ENCODE measurements at places on chromosomes 11 and 22.

DNA sequence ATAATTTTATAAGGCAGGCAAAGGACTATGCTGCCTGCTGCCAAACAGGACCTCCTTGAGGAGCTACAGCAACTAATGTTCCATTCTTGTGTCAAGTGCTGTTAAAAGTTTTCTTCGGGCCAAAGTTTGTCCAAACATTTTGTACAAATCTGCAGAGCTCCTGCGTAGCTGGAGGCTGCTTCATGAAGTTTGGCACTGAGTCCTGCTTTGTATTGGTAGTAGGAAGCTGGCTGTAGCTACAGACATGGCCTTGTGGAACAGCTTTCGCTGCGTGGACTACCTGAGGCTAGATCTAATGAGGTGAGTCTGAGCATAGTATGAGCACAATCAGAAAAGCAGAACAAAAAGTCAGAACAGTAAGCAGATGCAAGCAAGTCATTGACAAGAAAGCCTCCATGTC lies 528.1 kb downstream of the DLG2 start:
- no peak for DNase-seq

DNA sequence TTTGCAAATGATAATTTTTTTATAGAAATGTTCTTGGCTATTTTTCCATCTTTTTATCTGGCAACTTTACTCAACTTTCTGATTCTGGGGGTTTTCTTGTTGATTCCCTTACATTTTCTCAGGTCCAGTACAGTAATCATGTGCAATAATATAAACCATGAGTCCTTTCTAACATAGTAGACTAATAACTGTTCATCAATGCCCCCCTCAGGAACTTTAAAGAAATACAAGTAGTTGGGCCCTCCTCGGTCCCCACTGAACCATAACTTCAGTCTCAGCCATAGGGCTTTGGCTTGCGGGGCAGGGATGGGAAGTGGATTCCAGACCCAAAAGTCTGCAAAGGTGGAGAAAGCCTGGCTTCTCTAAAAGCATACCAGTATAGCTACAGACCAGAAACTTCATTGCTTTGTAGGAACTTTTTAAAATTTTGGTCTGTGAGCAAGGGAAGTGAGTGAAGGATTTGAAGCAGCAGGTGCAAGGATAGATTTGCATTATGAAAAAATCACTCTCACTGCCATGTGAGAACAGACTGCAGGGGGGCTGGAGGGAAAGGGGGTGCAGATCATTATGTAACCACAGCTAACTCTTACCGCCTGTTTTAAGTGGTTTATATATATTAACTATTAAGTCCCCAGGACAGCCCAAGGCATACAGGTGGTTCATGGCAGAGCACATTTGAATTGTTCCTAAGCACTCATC lies 10.4 kb upstream of the TUB start:
- DNase-seq = peak; percentile 42

- DNase-seq = peak; percentile 39
Measured at GRCh38 chr11:69369945-69370344, 76.0 kb downstream of the MYEOV start.

- peak; percentile 65 for DNase-seq
Measured at GRCh38 chr22:36162127-36163034, 1.8 kb upstream of the APOL3 start.

GRCh38 chr11:129434641-129435498 lies 59.2 kb downstream of the BARX2 start:
- no peak for DNase-seq

GRCh38 chr11:86639137-86639536 lies 33.3 kb downstream of the ME3 start:
- no peak for DNase-seq

- DNase-seq = no peak
Measured at GRCh38 chr22:44755417-44755816, 3.0 kb downstream of the ARHGAP8 start.

DNA sequence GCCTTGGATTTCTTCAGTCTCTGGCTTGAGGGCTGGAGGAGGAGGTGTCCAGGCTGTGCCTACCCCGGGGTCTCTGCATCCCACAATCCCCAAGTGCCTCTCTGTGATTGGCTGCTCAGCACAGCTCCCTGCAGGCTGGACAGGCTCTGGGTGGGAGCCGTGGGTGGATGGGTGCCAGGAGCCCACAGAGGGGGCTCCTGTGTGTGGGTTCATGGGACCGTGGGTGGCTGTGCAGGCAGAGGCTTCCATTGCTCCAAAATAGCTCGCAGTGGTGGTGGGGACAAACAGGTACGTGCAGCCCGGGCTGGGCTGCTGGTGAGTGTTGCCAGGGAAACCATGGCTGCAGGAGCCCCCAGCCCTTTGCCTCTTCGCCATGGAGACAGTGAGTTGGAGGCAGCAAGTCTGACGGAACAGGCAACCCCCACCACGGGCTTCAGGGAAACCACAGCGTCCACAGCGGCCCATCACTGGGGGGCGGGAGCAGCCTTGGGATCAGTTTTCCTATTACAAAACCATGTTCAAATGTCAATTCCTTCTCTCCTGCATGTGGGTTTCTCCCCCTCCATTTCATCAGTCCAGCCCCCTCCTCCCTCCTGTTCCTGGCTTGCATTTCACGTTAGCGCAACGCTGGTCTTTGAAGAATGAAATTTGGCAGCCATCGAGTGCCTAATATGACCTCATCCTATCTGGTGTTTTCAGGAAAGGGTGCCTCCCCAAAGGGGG lies 155.2 kb downstream of the TRIM29 start:
- DNase-seq = no peak

DNA sequence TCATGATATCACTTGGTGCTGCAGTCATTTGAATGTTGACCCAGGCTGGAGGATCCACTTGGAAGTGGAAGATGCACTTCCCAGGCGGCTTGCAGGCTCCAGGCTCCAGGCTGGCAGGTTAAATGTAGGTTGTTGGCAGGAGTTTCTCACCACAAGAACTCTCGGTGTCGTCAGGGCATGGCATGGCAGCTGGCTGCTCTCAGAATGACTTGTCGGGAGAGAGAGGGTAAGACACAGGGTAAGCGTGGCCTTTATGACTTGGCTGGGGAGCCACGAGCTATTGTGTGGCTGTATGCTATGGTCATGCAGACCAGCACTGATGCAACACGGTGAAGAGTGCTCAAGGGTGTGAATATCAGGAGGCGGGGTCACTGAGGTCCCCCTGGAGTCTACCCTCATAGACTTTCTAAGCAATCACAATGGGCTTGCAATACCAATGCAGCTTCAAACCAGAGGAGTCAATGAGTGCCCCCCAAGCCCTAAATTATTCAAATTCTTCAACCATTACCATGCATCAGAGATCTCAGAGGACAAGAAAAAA lies 1027.7 kb downstream of the OPCML start:
- no peak for DNase-seq

- no peak for DNase-seq
Measured at GRCh38 chr11:104124979-104125378, 39.0 kb downstream of the PDGFD start.

- no peak for DNase-seq
Measured at GRCh38 chr22:19964701-19965386, 23.2 kb upstream of the TXNRD2 start.

- DNase-seq = no peak
Measured at GRCh38 chr11:86537541-86538222, 134.7 kb downstream of the ME3 start.

DNA sequence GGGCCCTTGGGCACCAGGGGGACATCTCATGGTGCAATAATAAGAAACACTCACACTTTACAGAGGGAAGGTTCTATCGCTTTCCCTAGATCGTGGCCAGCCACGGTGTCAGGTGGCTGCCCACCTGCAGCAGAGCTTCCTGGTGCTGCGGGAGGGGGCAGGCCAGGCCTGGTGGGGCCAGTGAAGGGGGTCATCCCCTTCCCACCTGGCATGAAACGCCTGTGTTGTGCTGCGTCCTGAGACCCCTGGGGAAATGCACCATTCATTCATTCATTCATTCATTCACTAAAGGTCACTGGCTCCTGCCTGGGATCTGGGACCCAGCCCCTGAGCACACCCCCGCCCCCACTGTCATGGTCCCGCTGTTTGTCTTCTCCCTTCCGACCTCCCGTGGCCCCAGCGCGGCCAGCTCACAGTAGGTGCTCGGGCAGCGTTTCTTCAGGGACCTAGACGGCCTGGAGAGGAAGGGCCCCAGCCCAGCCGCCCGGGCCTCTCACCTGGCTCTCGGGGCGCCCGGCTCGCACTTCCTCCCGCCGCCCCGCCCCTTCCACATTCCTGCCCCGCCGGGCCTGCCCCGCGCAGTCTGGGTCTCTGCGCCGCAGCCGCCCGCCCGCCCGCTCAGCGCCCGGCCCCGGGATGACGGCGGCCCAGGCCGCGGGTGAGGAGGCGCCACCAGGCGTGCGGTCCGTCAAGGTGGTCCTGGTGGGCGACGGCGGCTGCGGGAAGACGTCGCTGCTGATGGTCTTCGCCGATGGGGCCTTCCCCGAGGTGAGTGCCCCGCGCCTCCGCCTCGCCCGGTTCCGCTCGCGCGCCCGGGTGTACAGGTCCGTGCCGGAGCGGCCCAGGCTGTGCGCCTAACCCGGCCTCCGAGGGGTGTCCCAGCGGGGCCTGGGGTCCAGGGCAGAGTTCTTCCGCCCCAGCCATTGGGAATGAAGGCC lies at the start of gene RHOD:
RHOD (plus strand) TSS at position 581 of the 938 bp plus-strand sequence; CDS start at position 637, 56 bp downstream.
- peak; percentile 69 for DNase-seq

- DNase-seq = no peak
Measured at GRCh38 chr11:80307676-80308075, 866.8 kb upstream of the TENM4 start.

- no peak for DNase-seq
Measured at GRCh38 chr11:88534185-88534584, 196.6 kb upstream of the CTSC start.

DNA sequence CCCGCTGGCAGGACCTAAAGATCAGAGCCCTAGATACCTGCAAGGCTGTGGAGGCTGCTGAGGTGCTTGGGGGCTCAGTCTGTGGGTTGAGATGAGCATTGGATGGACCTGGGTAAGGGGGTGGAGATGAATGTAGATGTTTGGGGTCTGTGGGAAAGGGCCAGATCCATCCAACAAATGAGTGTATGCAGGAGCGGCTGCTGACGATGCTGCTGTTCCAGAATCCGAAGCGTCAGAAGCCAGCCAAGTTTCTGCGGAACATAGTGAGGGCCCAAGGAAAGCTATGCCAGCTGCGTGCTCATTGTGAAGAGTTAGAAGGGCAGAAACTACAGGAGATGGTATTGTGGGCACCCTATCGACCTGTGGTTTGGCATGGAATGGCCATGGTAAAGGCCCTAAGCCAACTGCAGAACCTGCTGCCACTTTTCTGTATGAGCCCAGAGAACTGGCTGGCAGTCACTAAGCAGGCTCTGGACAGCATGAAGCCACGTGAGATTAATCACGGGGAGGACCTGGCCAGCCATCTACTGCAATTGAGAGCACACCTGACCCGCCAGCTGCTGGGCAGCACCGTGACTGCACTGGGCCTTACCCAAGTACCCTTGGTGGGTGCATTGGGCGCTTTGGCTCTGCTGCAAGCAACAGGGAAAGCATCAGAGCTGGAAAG lies 36.6 kb downstream of the RRP8 start:
- DNase-seq = no peak

GRCh38 chr11:11413776-11414175 lies 60.7 kb upstream of the CSNK2A3 start:
- DNase-seq = no peak

GRCh38 chr22:24834845-24835570 lies 29.0 kb downstream of the SGSM1 start:
- no peak for DNase-seq

- DNase-seq = no peak
Measured at GRCh38 chr22:46575911-46576555, 38.6 kb upstream of the CELSR1 start.

DNA sequence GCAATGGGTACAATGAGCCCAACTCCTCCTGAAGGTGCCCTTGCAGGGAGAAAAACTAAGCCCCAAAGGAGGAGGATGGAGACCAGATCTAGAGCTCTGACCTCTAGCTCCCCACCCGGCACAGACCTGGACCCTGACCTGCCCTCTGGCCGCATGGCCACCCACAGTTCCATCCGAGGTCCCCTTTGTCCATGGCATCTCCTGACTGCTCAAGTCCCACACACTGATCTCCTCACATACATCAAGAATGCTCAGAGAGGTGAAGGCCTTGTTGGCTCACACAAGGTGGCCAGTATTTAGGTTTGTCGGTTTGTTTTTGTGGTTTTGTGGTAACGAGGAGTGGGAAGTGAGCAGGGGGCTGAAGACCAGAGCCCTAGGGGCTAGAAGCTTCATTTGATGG lies 423.5 kb upstream of the B3GAT1 start:
- no peak for DNase-seq

GRCh38 chr11:117073539-117073938 lies 24.7 kb downstream of the SIK3 start:
- DNase-seq = no peak

DNA sequence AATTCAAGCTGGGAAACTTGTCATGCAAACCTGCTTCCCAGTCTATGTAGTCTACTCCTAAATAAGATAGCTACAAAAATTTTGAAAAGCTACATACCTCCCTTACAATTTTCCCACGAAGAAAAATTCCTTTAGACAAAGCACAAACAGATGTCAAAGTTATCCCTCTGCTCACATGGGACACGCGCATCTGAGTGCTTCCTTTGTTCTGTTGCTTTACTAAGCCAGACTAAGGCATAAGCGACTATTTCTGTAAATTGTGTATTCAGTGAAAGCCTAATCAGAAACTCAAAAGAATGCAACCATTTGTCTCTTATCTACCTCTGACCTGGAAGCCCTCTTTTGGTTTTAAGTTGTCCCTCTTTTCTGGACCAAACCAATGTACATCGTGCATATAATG lies 583.7 kb upstream of the B3GAT1 start:
- no peak for DNase-seq

GRCh38 chr11:62147545-62147944 lies 23.7 kb downstream of the INCENP start:
- DNase-seq = peak; percentile 24

- no peak for DNase-seq
Measured at GRCh38 chr11:17907046-17907445, 105.8 kb downstream of the SERGEF start.

DNA sequence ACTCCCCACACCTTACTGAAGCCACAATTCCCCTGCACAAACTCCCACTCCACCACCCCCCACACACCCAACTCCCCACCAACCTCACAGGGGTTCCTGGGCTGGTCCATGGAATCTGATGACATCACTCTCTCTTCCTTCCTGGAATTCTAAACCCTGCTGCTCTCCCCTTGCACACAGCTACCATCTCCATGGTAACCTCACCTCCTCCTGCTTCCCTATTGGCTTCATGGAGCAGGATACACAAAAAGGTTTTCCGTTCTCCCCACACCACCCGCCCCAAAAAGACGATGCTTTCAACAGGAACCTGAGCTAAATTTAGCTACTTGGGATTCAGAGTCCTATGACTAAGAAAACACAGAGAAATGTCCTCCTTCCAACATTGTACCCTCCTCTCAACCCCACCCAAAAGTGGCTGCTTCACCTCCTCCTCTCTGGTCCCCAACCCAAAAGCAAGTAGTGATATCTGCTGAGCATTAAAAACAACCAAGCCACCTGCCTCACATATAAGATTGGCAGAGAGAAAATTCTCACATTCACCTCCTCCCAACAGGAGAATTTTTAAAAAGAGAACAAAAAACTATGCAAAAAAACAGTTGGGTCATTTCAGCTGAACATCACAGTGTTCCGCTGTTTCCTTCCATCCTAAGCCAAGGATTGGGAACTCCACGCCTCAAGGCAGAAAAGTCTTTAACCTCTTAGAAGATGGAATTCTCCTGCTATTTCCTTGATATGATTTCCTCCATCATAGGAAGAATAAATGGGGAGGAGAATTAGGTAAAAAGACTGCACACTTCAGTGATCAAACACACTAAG lies 66.9 kb downstream of the RBFOX2 start:
- no peak for DNase-seq
